ENCODE measurements at places on chromosomes 1 and 21.

DNA sequence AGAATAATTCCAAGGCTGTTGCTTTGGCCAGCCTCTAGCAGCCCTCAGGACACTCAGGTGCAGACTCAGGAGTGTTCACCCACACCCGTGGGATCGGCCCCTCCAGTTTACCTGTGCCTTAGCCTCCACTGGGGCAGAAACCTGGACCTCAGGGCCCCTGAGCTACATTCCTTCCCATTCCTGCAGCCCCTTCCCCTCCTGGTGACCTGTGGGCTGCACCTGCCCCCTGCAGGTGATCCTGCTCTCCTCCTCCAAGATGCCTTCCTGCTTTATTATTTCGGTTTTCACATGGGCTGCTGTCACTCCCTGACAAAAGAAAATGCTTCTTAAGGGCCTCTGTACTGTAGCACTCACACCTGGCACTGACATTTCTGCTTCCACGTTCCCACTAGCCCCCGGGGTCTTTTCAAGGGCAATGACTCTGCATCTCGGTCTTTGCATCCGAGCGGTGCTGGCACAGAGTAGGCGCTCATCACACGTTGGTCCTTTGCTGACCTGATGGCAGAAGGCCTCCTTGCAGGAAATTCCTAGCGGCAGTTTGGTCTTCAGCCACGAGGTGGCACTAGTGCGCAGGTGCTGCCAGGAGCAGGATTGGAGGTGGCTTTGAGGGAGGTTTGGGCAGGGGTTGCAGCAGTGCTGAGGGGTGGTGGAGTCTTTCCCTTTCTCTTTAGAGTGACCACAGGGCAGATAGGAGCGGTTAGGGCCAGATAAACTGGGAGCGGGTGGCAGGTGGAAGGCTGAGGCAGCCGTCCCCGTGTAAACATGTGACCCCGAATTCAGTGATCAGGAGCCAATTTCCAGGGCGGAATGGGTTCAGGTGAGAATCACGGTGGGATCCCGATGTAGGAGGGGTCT lies 25.3 kb upstream of the ETV3 start:
- DNase-seq = peak; percentile 64

GRCh38 chr1:207026104-207026534 lies 6.4 kb downstream of the C1orf116 start:
- DNase-seq = no peak

GRCh38 chr1:239421811-239422210 lies 35.4 kb downstream of the CHRM3 start:
- no peak for DNase-seq

- DNase-seq = no peak
These were observed 37.0 kb downstream of the PKP1 start for GRCh38 chr1:201320168-201320788.

DNA sequence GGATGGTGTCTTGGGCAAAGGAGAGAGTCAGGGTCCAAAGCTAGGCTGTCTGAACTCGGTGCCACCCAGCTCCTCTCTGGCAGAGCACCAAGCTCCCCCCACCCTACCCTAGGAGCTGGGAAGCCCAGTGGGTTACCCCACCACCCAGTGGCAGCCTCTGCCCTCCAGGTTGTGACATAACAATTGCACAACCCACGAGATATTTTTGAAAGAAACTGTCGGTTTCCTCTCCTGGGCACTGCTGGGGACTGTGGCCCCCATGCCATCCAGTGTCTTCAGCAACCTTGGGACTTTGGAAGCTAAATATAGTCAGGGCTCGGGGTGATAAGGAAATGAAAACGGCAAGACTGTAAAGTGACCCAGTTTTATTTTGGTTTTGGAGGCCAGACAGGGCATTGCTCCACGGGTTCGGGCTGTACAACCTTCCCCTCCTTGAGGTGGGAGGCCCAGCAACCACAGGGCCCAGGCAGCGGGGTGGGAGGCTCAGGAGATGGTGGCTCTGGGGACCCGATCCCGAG lies 1.4 kb downstream of the CITED4 start:
- peak; percentile 84 for DNase-seq

DNA sequence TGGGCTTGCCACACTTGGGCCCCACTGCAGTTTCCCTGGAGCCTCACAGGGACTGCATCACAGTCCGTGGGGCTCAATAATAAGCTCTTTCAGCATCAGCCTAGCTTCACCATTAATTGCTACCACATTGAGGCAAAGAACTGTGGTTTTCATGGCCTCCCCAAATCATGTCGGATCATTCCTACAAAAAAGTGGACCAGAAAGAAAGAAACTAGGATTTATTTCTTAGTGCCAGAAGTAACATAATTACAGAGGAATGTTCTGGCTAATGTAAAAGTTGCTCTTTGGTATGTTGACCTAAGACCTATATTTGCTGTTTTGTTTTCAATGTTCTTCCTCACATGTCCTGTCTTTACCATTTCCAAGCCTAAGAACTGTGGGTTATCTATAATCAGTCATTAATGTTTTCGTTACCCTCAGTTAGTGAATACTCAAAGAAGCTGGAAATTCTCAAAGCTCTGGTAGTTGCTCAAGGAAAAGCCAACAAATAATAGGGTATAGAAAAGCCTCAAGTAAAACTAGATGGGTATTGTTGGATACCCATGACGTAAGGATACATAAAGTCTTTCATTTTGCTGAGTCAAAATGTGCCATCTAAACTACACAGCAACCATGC lies 173.9 kb downstream of the LTN1 start:
- DNase-seq = no peak

GRCh38 chr1:20658166-20658915 lies 2.8 kb downstream of the DDOST start:
- no peak for DNase-seq

DNA sequence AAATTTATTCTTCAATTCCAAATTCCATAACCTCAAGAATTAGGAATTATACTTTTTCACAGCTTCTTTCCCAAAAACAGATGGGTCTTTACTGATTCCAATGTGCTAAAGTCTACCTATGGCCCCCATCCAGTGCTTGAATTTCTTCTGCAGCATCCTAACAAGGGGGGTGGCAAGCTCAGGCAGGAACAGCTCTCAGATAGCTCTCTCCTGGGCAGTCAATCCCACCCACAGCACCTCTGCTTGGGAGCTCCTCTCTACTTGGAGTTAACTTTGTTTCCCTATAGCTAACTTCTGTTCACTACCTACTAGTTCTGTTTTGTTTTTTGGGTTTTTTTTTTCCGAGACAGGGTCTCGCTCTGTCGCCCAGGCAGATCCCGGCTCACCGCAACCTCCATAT lies 12.1 kb downstream of the RBBP5 start:
- no peak for DNase-seq

- DNase-seq = no peak
These were observed 44.2 kb downstream of the PTPRU start for GRCh38 chr1:29280409-29281131.

- no peak for DNase-seq
These were observed 7.0 kb downstream of the EPHX1 start for GRCh38 chr1:225816643-225817538.

- peak; percentile 80 for DNase-seq
These were observed 2.0 kb upstream of the EFNA4 start for GRCh38 chr1:155061381-155062150.

DNA sequence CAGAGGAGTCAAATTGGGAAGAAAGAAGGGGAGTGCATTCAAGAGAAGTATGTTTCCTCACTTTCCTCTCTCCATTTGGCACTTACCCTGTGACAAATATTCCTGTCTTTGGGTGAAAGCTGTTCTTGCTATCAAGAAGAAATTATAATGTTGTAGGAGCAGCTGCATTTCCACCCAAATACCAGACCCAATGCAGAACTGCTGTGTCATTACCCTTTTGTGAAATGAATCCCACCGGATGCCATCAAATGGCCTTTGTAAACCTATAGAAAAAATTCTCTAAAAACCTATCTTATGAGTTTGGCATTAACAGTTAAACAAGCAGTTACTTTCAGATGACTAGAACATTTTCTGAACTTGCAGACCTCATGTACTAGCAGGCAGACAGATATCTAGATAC lies 16.7 kb upstream of the PALMD start:
- no peak for DNase-seq

GRCh38 chr21:18950045-18950740 lies 546.6 kb upstream of the TMPRSS15 start:
- no peak for DNase-seq

DNA sequence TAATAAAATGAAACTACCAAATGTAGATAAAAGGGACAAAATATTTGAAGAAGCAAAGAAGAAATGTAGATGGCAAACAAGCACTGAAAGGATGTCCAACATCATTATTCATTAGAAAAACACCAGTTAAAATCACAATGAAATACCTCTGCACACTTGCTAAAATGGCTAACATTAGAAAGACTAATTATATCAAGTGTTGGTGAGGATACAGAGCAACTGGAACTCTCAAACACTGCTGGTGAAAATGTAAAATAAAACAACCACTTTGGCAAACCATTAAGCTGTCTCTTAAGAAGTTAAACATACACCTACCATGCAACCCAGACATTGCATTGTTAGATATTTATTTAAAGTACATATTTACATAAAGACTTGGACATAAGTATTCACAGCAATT lies 138.6 kb upstream of the FGGY start:
- no peak for DNase-seq

DNA sequence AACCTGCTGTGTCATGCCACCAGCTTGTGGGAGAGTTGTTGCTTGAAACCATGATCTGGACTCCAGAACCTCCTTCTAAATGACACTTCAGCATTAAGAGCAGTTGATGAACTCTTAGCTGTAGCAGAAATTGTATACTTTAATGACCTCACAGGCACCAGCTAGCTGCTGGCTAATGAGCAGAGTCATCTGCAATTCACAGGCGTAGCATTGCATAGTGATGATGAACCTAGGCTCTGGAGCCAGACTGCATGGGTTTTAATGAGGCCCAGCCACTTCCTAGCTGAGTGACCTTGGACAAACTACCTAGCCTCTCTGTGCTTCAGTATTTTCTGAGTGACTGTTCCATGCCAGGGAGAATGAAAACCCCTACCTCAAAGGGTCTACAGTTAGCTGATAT lies 407.1 kb downstream of the LMO4 start:
- DNase-seq = no peak

- no peak for DNase-seq
These were observed 3.3 kb downstream of the GPR153 start for GRCh38 chr1:6257541-6258069.

GRCh38 chr1:175822580-175822979 lies 79.2 kb upstream of the TNR start:
- no peak for DNase-seq

- DNase-seq = no peak
These were observed 32.8 kb downstream of the ELK4 start for GRCh38 chr1:205598841-205599668.

- no peak for DNase-seq
These were observed 74.4 kb downstream of the PTPRU start for GRCh38 chr1:29310616-29311180.

DNA sequence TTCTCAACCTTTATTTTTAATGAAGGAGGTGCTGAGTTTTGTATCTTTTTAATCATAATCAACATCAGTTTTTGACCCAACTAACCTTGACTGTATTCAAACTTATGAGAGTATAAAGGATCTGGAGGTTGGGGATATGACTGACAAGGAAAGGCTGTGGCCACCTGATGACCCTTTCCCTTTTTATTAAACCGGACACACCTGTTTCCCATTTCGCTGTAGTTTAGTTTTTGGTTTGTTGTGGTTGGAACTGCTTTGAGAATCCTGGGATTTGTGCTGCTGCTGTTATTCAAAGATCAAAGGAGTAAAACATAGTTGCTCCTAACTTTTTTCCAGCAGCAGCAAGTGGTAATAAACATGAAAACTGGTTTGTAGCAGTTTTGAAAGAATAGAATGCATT lies 12.4 kb downstream of the PRPF38A start:
- no peak for DNase-seq

DNA sequence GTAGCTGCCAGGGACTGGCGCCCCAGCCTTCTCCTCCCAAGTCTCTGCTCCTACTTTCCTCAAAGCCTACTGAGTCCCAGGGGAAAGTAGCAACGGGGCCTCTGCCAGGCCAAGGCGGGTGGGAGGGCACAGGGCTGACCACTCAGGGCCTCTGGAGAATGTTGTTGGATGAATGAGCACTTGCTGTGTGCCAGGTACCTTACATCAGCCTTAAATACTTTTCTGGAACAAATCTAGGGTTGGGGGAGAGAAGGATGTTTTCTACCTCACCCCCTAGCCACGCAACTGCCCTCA lies 119.3 kb upstream of the ZBTB40 start:
- no peak for DNase-seq

GRCh38 chr1:229842302-229843255 lies 216.5 kb downstream of the URB2 start:
- DNase-seq = no peak

DNA sequence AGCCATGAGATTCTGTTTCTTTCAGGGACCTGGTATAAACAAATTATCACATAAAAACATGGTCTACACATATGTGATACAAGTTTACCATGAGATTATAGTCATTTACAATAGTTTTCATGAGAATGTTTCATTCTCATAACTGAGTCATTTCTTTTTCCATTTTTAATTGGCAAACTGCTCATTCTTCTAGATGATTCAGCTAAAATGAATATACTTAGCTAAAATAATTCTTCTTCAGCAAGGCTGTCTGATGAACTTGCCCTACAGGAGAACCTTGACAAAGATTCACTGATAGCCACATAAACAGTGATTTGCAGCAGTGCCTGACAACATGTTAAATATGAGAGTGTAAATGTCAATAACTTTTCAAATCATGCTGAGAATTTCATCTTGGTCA lies 253.2 kb downstream of the FMN2 start:
- no peak for DNase-seq

- peak; percentile 16 for DNase-seq
These were observed at the start of gene GPR161 for GRCh38 chr1:168136709-168137514. Gene GPR161 (minus strand): TSS chr1:168136930. CDS start chr1:168104850, 32,080 bp downstream.

DNA sequence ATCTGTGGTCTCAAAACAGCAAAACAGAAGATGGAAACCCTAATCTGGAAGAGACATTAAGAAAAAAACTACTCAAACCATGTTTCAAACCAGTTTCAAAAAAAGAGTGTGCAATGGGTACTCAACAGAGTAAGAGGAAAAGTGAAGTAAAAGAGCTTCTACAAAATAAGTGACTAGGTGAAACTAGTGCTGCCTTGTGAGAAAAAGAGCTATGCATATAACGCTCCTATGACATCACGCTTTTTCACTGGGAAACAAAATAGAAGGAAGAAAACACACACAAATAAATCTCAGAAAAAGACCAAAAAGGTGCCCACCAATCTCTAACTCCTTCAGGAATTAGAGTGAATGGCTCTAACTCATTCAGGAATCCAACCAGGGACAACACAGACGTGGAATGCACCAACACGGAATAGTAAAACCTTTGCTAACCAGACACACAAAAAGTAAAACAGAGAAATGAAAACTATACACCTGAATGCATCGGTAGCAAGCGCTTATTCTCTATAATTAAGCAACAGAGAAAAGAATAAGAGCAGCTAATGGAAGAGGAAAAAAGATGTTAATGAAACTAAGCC lies 1.3 kb downstream of the FOXJ3 start:
- DNase-seq = no peak

GRCh38 chr1:26327956-26328362 lies 10.2 kb downstream of the CD52 start:
- DNase-seq = no peak

Measured in CD14-positive monocyte (primary cell).